Tibial nerve (tissue), 4 donors: ENCODE measurements at places on chromosomes 7 and 10. TPM values are rescaled to one million over a fixed set of nuclear protein-coding genes. Genes with fewer than 3 reads are reported as not detected.

The SPDYE11 gene
- not detected for total RNA-seq

The HTR5A gene
- not detected for total RNA-seq

DNA sequence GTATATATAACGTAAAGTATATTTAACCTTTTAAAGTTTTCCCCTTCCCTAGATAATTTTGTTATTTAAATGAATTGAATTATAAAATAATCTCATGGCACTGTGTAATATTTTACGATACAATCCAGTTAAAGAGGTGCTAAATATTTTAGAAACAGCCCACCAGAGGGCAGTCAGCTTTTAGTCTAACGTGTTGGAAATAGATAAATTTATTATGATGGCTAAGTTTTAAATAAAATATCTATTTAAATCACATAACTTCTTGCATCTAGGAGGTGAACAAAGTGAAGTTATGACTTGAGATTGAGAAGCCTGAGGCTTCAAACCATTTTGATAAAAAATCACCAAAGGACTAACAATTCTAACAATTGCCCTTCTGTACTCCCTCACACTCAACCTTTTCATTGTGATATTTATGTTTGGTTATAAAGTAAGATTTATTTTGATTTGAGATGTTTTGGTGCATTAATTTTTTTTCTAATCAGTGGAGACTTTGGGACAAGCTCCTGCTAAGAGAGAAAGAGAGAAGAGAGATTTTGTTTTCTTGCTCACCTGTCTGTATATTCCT lies 171.5 kb upstream of the SP4 start:
- DNase-seq = no peak

- DNase-seq = no peak
These were observed 315.6 kb downstream of the DNAJB6 start for GRCh38 chr7:157652161-157652953.

- no peak for DNase-seq
These were observed 27.1 kb downstream of the TNRC18 start for GRCh38 chr7:5396542-5396941.

DNA sequence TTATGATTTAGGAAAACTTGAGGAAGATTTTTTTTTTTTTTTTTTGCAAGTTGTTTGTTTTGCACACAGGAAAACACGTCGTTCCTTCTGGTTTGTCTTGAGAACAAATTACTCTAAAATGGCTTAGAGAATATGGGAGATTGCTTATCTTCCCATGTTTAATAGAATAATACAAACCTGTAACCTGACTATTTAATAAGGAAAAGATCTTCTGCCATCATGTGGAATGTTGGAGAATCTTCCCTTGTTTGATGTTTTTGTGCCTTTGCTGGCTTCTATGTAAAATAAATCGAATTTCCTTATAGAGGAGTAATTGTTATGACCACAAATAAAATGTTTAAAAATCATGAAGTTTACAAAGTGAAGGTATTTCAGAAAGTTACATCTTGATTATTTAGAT lies 818.8 kb downstream of the GATA3 start:
- DNase-seq = no peak

- no peak for DNase-seq
These were observed 160.9 kb upstream of the NPY start for GRCh38 chr7:24123076-24123475.

DNA sequence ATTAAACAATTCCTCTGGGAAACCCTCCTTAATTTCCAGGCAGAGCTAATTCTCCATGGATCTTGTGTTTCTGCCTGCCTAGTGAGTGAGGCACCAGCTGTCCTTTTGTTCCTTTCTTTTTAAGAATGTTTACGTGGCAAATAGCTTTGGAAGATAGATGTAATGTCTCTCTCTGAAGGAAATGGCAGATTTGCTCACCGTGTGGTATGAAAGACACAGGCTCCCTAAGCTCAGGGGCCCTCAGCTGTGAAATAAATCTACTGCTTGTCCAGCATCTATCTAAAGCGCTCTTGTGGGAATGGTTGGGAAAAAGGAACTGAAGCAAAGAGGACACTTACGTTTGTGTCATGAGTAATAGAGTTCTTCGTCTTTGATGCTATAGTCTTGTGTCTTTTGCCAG lies 64.6 kb downstream of the FAS start:
- no peak for DNase-seq
